T follicular helper cell (primary cell): ENCODE measurements at places on chromosomes 11 and 22.

GRCh38 chr11:85295694-85296271, 331.4 kb downstream of the DLG2 start:
- DNase-seq = no peak

DNA sequence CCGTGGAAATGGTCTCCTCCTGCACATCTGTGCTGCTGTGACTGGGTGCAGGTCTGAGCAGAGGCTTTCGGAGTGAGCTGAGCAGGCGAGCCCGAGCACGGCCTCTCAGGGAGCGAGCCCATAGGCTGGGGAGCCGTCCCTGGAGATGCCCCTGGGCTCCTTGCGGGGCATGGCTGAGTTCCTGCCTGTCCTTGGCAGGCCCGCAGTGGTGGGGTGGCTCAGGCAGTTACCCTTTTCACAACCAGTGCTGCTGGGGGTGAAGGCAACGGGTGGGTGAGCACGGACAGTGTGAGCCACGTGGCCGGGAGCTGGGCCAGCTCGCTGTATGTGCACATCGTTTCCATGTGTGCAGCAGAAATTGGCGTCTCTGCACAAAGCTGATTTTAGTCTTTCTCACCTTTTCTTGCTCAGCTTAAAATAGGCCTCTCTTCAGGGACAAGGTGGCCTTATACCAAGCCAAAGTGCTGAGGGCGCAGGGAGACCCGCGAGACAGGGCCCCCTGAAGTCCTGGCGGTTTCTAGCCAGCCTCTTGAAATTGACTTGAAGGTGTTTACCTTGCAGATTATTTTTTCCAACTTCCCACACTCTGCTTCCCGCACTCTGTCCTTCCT, at the start of gene TP53AIP1:
Gene TP53AIP1 (minus strand): TSS at position 55 of the 611 bp plus-strand sequence. CDS start 5,053 bp downstream, outside the sequence.
- DNase-seq = no peak

DNA sequence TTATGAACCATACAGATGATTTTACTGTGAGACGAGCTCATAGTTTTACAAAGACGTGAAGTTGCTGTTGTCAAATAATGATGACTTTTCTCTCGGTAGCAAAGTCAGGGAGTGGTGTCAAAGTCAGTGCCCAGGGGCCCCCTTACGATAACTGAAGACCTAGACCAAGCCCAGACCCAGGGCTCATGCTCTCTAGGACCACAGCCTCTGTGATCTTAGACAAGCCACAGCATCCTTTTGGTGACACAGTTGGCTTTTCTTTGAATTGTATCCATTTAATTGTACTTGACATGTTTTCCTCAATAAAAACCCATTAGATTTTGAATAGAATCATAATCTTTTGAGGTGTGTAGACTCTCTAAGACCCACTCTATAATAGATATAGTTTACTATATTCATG, 17.9 kb upstream of the POGLUT3 start:
- no peak for DNase-seq

DNA sequence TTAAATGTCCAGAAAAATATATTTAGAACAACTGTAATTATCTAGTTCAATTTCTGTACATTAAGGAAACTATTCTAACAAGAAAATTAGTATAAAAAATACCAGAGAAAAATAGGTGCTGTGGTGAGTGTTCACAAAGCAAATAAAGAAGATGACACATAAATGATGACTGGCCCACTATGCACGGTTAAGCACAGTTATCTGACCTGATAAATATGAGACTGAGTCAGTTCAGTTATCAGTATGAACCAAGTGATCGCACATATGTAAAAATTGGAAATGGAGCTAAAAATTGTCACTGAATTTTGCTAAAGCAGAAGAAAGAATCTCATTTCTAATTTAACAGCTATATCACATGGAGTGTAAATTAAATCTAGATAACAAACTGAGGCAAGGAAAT, 18.8 kb upstream of the MAML2 start:
- no peak for DNase-seq

- no peak for DNase-seq
These were observed 517.7 kb downstream of the ETS1 start for GRCh38 chr11:128069665-128070064.

DNA sequence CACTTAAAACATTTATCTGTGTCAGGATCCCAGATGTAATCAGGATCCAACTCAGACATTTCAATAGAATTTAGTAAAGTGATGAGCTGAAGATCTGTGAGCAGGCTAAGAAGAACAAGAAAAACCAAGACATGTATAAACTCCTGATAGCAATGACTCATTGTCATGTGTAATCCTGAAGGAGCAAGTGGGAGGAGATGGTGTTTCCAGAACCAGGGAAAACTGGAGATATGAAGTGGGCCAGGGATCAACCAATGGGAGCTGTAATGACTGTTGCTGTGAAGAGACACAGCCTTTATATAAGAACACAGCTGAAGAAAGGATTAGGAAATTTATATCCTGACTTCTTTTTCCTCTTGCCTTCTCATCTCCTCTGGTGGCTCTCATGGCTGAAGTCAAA, 682.5 kb upstream of the ARHGAP42 start:
- DNase-seq = no peak

- DNase-seq = no peak
These were observed 5.6 kb downstream of the DGCR8 start for GRCh38 chr22:20085651-20086050.
